Ecto neural progenitor cell (in vitro differentiated cells): ENCODE measurements at places on chromosomes 4 and X.

DNA sequence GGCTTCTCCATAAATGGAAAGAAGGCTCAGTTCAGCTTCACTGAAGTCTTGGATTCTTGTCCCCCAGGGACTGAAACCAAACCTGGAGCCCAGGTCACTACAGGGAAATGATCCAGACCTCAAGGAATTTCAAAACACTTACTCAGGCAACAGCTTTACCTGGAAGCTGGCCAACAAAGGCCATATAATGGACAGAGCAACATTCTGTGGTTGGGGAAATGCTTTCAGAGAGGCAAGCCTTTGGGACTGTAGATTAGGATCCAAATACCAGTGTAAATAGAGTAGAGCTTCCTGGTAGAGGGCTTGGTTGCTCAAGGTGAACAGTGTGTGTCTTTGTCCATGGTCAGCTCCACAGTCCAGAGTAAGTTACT lies 57.0 kb upstream of the PROM1 start:
- DNase-seq = no peak

- DNase-seq = no peak
These were observed 495.1 kb upstream of the FAT1 start for GRCh38 chr4:187218705-187219245.

DNA sequence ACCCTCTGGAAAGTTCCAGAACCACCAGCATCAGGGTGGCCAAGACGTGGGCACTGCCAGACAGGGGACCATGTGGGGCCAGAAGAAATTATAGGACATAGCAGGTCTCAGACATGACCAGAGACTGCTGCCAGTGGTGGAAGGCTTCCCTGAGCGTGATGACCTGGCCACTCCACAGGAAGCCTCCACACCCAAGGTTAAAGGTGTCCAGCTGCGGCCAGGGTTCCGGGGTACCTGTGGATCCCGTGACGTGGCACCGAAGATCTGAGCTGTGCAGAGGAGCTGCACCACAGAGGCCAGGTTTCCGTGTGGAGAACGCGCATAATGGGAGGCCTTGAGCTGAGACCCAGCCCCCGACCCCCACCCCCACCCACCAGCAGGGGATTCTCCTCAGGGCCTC lies 16.4 kb upstream of the CTBP1 start:
- DNase-seq = no peak

- no peak for DNase-seq
These were observed 791.5 kb upstream of the LCORL start for GRCh38 chr4:18813055-18813454.

GRCh38 chr4:39889226-39889625 lies 88.5 kb downstream of the PDS5A start:
- DNase-seq = no peak

GRCh38 chr4:99234331-99235010 lies 15.4 kb upstream of the ADH6 start:
- no peak for DNase-seq

DNA sequence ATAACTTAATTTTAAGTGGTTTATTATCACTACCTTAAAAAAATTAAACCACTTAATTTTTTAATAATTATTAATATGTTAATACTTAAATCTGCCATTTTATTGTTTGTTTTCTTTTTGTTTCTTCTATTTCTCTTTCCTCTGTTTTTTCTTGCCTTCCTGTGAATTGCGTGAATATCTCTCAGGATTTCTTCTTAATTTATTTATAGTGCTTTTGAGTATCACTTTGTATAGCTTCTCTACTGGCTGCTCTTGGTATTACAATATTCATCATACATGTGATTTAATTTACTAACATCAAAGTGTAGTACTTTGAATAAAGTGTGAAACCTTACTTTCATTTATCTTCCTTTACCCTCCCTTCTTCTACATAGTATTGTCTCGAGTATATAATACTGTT lies 349.5 kb upstream of the CPXCR1 start:
- DNase-seq = no peak

DNA sequence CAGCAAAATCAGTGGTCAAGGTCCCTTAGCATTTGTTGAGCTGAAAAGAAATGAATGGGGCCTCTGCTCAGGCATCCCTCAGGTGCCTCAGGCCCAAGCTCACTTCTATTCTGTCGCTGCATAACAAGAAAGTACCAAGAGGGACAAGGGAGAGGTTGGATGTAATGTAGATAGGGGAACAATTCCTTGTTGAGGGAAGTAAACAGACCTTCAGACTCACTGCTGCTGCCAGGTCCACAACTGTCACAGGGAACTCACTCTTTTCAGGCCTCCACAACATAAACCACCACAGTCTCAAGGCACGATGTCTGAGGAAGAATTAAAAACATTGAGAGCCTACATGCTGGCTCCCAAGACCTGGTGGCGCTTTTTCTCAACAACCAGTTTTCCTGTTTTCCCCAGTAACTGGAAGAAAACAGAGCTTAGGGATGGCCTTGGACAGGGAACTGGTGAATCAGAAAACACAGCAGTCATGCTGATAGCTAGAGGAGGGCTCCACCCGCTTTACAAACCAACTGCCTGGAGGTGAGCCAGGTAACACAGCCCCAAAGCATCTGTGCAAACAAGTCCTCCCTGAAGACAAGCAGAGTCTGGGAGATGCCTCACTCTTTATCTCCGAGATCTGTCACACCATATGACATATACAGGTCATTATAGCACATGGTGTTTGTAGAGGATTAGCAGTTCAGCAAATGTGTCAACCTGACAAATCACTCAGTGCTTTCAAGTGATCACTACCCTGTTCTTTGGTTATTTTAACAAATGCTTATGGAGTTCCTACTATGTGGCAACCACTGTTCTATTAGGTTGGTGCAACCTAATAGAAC lies 14.3 kb upstream of the AWAT1 start:
- DNase-seq = no peak

DNA sequence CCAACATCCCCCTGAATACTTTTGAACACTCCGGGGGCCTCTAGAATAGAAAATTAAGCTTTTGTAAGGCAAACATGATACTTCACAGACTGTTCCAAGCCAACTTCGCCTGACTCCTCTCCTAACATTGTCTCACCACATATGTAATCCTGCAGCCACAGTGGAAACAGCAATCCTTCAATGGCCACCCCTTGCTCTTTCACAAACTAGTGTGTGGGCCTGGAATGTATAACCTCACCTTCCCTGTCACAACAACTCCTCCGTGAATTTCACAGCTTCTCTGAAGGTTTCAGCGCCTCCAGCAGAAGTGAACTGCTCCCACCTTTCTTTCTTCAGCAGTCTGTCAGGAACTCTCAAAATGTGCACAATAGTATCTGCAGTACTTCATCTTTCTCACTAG lies 185.1 kb downstream of the ADGRL3 start:
- DNase-seq = no peak

GRCh38 chr4:128358231-128358912 lies 70.8 kb upstream of the PGRMC2 start:
- no peak for DNase-seq

- DNase-seq = no peak
These were observed 1.1 kb downstream of the SRPX2 start for GRCh38 chrX:100645106-100645505.

- DNase-seq = no peak
These were observed 6.8 kb upstream of the ANOS1 start for GRCh38 chrX:8738588-8739189.

DNA sequence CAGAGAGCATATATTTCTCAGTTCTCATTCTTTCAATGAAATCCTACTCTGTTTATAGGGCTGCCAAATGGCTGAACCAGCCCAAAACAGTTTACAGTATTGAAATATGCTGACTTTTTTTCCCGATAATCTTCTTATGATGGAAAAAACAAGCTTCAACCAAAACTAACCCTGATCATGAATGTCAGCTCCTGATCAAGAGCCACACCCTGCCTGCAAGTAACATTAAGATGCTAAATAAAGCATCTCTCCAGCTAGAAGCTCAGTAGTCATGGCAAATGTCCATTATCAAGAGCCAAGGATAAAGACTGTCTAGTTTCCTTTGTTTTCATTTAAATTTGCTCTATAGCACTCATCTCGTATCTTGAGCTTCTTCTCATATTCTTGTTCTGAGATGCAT lies 136.0 kb downstream of the ADAMTS3 start:
- DNase-seq = no peak

- no peak for DNase-seq
These were observed 4.6 kb downstream of the RTL9 start for GRCh38 chrX:110363244-110363643.

DNA sequence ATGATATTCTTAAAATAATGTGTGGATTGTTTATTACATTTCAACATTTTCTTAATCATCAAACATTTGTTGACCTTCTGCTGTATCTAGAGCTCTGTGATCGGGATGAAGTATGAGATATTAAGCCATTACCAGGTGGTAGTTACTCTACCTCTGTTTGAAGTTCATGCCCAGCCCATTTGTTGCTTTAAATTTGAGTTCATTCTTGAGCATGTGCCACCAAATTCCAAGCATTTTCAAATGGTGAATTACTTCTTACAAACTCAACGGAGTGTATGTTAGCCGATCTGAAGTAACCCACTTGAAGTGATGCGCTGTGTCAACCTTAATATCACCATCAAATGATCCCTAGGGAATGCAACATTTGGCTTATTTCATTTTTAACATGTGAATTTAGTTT lies 7.3 kb upstream of the DTHD1 start:
- DNase-seq = no peak

DNA sequence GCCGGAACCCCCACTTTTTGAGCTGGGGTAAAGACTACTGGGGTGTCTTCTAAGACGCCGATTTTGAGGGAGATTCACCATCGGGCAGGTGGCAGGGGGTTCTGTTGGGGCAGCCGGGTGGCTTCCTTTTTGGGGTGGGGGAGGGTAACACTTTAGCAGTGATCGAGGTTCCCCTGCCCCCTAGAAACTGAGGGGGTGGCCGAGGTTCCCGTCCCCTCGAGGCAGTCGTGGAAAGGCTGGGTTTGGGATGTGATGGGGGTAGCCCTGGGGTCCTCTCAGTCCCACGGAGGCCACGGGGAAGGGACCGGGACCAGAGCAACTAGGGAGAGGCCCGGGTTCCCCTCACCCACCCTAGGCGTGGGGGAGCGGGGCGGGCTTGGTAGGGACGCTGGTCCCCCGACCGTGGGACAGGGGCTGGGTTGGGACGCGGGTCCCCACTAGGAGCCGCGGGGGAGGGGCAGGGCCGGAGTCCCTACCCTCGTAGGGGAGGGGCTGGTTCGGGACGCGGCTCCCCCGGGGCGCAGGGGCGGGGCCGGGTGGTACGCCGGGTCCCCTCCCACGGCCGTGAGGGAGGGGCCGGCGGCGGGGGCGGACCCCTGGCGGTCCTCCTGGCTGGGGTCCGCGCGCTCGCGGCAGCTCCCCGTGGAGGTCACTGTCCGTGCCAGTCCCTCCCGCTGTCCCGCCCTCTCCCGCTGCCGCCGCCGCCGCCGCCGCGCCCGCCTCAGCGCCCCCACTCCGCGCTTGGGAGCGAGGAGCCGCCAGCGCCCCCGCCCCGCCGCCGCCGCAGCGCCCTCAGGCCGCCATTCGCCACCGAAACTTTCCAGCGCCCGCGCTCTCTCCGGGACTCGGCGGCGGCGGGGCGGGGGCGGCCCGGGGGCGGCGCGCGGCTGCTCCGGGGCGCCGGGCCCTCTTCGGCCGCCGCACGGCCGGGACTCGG lies at the start of gene TBL1X:
Gene TBL1X, plus strand, starts transcription at position 624 of the 937 bp plus-strand sequence. CDS start 188,529 bp downstream, outside the sequence.
- DNase-seq = peak; percentile 69

GRCh38 chrX:78375894-78376293 lies 48.5 kb upstream of the CYSLTR1 start:
- DNase-seq = no peak

GRCh38 chr4:82421796-82422560 lies 8.3 kb downstream of the HNRNPDL start:
- DNase-seq = no peak

- no peak for DNase-seq
These were observed 42.0 kb downstream of the MTM1 start for GRCh38 chrX:150610446-150610845.

GRCh38 chrX:154652311-154653047 lies 900 bp downstream of the CTAG2 start:
- no peak for DNase-seq

- no peak for DNase-seq
These were observed at the start of gene MAGEB2 for GRCh38 chrX:30215357-30215843. TSS of gene MAGEB2 (plus strand) at chrX:30215563. CDS start at chrX:30218581, 3,018 bp downstream.

- DNase-seq = no peak
These were observed 69.0 kb downstream of the GATB start for GRCh38 chr4:151691639-151692442.
